Esophagus muscularis mucosa (tissue), 4 donors: ENCODE measurements at places on chromosomes 13 and 19. TPM values are rescaled to one million over a fixed set of nuclear protein-coding genes. Genes with fewer than 3 reads are reported as not detected.

The HIF3A gene
- 98.2 TPM for total RNA-seq

The PDX1 gene
- total RNA-seq = not detected

DNA sequence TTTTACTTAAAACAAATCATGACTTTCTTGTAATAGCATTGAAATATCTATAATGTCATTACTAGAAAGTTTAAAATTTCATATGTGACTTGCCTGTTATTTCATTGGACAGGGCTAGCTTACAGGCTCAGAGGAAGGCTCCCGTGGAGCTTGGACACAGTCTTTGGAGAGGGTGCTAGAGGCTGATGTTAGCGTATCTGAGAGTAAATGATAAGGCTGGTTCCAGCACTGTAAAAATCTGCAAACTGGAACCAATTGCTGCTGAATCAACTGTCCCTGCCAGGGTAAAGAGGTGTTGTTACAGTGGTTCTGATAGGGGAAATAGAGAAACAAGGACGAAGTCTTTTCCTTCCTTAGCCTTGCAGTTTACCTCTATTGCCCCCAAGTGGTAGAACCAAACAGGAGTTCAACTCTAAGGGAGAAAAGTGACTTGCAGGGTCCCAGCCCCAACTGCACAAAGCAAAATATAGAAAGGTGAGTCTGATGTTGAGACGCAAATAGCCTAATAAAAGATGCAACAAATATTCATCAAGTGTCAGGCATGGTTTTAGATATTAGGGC lies 901.7 kb downstream of the DIAPH3 start:
- H3K4me1 ChIP-seq = no peaks in the 10 kb centered on the region
- H3K27me3 ChIP-seq = no peaks in the 10 kb centered on the region
- DNase-seq = no peak
- H3K36me3 ChIP-seq = no peaks in the 10 kb centered on the region
- H3K27ac ChIP-seq = no peak overlapping the region

- peaks cover 3% of the 10 kb centered on the region for H3K4me1 ChIP-seq
- no peak overlapping the region for H3K27ac ChIP-seq
- no peak overlapping the region for H3K4me3 ChIP-seq
- H3K36me3 ChIP-seq = peaks cover 76% of the 10 kb centered on the region
- no peak for DNase-seq
These were observed 8.5 kb downstream of the MAU2 start for GRCh38 chr19:19329126-19329525.

The DACH1 gene
- 1.5 TPM for total RNA-seq

GRCh38 chr13:109146912-109147647 lies 517.7 kb downstream of the MYO16 start:
- peak overlapping the region; percentile 81 for H3K27ac ChIP-seq
- H3K27me3 ChIP-seq = no peaks in the 10 kb centered on the region
- peaks cover 28% of the 10 kb centered on the region for H3K4me1 ChIP-seq
- no peak for DNase-seq
- no peaks in the 10 kb centered on the region for H3K36me3 ChIP-seq
- H3K4me3 ChIP-seq = no peak overlapping the region

DNA sequence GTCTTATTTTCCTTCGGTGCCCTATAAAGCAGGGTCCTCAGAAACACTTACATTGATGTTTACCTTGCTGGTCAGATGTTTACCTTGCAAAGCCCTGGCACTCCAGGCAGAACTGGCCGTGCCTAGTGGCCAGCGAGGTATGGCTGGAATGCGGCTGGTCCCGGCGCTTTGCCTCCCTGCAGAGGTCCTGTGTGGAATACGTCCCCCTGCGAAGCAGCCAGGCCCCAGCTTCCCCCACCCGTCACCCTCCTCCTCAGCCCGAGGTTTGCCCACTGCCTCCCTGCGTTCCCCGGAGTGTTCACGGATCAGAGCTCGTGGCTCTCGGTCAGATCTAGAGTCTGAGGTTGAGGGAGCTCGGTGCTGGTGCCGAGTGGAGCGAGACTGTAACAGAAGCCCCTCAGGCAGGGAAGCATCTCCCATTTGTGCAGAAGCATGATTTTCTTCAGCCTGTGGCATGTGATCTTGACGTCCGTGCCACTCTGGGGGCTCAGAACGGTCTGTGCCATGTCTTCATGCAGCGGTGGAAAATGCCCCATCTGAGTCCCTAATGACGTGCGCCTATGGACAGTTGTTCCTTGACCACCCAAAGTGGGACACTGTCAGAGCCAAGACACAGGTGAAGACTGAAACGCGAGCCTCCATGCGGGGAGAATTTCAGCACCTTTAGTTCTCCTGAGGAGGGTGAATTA lies 54.8 kb upstream of the SOX1 start:
- H3K4me3 ChIP-seq = no peak overlapping the region
- no peaks in the 10 kb centered on the region for H3K36me3 ChIP-seq
- DNase-seq = no peak
- no peak overlapping the region for H3K27ac ChIP-seq

DNA sequence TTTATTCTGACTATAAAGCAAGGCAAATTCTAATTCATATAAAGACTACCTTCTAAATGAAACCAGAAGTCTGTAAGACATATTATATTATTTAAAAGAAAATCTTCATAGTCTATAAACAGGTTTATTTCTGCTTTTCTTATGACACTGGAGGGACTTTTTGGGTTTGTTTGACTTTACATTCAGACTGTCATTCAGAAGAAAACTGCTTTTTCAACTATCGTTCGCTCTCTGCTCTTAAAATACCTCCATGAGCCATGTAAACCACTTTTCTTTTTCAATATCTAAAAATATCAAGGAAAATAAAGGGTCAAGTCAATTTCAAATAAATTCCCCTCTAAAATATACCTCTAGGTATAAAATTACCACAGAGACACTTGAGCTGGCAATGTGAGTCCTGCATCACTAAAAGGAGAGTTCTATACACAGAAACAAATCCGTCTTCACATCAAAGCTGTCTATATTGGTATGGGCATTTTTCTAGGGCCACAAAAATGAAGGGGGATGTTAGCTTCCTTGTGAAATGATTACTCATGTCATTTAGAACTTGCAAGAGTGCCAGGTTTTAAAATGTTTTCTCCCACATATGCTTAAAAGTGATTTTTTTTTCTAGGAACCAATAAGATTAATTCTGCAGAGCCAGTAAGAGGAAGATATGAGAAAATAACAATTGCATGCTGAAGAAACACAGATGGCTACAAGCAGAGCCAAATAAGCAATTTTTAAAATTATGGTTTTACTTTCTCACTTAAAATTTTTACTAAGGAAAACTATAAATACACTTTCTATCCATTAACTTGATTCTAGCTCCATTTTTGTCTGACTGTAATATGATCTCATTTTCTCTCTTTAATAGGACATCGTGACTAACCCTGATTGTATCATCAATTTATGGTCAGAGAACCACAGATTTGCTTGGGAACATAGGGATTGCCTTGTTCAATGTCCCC lies 181.8 kb downstream of the TBC1D4 start:
- H3K27me3 ChIP-seq = no peaks in the 10 kb centered on the region
- peaks cover 24% of the 10 kb centered on the region for H3K36me3 ChIP-seq
- DNase-seq = no peak

DNA sequence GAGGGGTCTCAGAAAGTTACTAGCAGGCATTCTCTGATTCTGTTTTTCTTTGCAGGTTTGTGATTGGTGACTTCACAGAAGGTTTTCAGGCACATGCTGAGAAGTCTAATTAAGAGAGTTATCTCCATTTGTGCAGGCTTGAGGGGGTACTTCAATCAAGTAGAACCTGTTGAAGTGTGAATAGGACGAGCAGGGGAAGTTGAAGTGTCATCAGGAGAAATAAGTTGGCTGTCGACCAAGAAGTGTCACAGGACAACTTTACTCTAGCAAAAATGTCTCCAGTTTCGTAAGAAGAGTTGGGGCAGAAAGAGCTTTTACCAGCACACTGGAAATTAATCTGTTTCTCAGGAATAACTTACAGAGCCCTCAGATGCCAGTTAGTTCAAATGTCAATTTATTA lies 576.5 kb upstream of the SLITRK5 start:
- no peak overlapping the region for H3K4me3 ChIP-seq
- no peak overlapping the region for H3K27ac ChIP-seq

DNA sequence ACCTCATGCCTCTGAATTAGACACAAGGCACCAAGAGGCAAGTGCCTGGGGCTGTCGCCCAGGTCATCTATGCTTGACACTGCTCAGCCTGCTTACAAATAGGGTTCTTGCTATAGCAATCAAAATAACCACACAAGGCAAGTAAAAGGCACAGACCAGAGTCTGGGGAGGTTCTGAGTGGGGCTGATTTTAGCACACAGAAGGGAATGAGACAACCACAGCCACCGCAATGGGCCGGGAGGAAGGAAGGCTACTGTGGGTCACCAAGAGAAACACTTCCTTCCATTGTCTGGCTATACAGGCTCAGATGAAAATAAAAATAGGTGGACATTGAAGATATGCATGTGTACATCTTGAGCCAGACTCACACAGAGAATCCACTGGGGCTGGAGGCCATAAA lies 159.1 kb downstream of the DLEU7 start:
- peak; percentile 80 for DNase-seq
- no peaks in the 10 kb centered on the region for H3K36me3 ChIP-seq
- no peak overlapping the region for H3K27ac ChIP-seq
- no peak overlapping the region for H3K4me3 ChIP-seq
- peaks cover 18% of the 10 kb centered on the region for H3K4me1 ChIP-seq

The LILRB1 gene
- 5.0 TPM for total RNA-seq

- no peak overlapping the region for H3K27ac ChIP-seq
- peaks cover 12% of the 10 kb centered on the region for H3K4me1 ChIP-seq
- no peak for DNase-seq
- H3K36me3 ChIP-seq = no peaks in the 10 kb centered on the region
- H3K27me3 ChIP-seq = peaks cover 11% of the 10 kb centered on the region
These were observed 3.4 kb downstream of the KPTN start for GRCh38 chr19:47480658-47481057.

DNA sequence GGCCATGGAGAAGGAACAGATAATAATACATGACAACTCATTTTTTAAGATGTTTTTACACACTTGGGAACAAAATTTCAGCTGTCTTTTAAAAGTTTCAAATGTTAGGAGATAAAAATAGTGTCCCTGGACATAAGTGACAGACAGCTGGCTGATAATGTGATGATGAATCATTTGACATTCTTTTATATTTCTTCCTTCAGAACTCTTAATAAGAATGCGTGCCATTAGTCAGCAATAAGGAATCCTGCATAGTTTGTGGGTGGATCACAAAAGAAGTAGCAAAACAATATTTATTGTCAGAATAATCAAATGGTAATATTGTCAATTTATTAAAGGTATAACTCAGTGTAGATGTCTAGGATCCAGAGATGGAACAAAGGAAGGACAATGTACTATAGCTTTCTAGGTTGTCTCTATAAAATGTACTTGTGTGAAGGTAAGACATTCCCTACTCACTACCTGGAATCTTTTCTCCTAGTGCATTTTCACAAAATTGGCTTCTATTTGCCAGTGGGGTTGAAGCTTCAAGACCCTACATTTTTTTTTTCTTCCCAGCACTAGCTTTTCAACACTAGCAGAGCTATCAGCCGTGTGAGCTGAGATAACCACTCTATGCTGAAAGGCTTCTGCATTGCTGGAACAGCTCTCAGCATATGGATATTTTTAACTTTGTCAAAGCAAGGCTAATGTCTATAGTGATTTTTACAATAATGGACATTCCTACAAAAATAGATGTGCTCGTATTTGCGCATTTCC lies 175.6 kb upstream of the SLITRK6 start:
- no peak for DNase-seq
- no peaks in the 10 kb centered on the region for H3K36me3 ChIP-seq
- no peaks in the 10 kb centered on the region for H3K4me1 ChIP-seq
- no peak overlapping the region for H3K27ac ChIP-seq
- H3K4me3 ChIP-seq = no peak overlapping the region
- no peaks in the 10 kb centered on the region for H3K27me3 ChIP-seq

GRCh38 chr13:26604784-26605545 lies 47.5 kb downstream of the WASF3 start:
- H3K4me3 ChIP-seq = no peak overlapping the region
- peaks cover 45% of the 10 kb centered on the region for H3K4me1 ChIP-seq
- no peak for DNase-seq
- H3K27me3 ChIP-seq = no peaks in the 10 kb centered on the region
- H3K27ac ChIP-seq = peak overlapping the region; percentile 41
- H3K36me3 ChIP-seq = no peaks in the 10 kb centered on the region

DNA sequence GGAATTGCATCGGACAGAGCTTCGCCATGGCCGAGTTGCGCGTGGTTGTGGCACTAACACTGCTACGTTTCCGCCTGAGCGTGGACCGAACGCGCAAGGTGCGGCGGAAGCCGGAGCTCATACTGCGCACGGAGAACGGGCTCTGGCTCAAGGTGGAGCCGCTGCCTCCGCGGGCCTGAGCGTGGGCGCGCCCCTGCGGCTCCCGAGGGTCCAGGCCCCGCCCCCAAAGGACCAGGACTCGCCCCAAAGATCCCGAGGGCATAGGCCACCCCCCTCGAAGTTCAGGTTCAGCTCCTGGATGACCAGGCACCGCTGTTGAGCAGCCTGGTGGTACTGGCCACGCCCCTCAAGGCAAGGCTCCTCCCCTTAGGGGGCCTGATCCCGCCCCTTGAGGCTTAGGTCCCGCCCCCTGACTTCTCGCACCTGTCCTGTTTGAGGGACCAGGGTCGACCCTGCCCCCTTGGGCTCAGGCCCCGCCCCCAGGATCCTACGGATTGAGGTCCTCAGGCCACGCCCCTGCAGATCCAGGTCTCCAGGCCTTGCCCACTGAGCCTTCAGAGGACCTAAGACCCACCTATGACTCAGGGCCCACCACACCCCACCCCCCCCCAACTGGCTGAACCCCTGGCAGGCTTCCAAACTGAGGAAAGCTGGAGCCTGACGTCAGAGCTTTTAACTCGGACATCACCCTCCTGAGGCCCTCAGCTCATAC lies 43.1 kb downstream of the CYP4F22 start:
- peak overlapping the region; percentile 35 for H3K4me3 ChIP-seq
- no peak for DNase-seq
- H3K4me1 ChIP-seq = peaks cover 25% of the 10 kb centered on the region
- H3K27me3 ChIP-seq = peaks cover 16% of the 10 kb centered on the region
- no peaks in the 10 kb centered on the region for H3K36me3 ChIP-seq
- H3K27ac ChIP-seq = no peak overlapping the region

- no peaks in the 10 kb centered on the region for H3K27me3 ChIP-seq
- no peaks in the 10 kb centered on the region for H3K4me1 ChIP-seq
- no peak for DNase-seq
- peaks cover 10% of the 10 kb centered on the region for H3K36me3 ChIP-seq
- no peak overlapping the region for H3K4me3 ChIP-seq
These were observed 37.7 kb downstream of the CRYL1 start for GRCh38 chr13:20487927-20488326.

DNA sequence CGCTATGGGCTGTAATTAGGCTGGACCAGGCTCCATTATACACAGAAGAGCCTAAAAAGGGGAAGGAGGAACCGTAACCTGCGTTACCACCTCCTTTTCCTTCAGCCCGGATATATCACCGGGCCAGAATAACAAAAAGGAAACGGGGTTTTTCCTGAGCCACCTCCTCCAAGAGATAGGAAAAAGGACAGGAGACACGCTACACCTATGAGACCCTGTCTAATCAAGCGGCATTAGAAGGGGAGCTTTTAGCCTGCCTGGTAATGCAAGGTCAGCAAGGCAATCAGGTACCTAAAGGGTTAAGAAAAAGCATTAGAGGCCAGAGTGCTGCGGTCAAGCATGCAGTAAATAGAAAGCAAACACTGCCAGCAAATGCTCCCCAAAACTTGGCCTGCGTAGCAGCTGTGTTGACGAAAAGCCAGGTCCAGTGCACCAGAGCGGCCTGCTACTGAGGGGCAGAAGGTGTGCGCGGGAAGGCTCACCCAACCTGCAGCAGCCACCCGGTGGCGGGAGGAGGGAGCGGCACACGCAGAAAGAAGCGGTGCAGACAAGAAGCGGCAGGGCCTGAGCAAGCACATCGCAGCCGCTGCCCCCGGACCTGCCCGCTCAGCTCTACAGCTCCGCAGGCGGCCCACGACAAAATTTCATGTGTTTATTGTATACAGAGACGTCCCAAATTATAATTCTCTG lies 1466.1 kb downstream of the UQCRFS1 start:
- no peak overlapping the region for H3K27ac ChIP-seq
- peak; percentile 86 for DNase-seq
- H3K27me3 ChIP-seq = no peaks in the 10 kb centered on the region

The OR7D2 gene
- not detected for total RNA-seq
